NCI-H1048 (cell line): ENCODE measurements at places on chromosomes 5 and 9.

DNA sequence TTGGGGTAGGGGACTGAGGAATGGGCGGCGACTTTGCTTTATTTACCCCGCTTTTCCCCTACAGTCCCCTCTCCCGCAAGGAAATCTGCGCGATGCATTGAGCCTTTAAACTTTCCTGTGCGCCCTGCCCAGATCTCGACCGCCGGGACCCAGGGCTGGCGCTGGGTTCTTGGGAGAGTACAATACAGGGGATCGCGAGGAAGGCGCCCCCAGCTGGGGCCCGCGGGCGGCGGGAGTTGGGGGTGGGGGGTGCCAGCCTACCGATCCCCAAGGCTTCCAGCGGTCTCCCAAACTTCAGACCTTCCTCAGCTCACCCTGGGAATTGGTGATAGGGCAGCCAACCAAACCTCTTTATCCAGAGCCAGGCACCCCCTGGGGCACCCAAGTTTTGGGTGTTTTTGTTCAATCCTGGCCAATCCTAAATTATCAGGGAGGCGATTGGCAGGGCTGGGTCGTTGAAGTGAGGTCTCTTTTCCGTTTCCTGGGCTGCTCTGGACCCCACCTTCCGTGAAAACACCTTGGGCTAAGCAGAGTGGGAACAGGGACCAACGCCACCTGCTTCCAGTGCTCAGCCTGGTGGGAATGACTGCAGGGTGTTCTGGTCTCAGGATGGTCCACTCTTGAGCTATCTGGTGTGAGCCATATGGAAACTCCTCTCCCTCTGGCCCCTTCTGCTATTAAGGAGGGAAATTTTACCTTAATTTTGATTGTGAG is 51.4 kb upstream of the DAB2IP start:
- no peak for DNase-seq

- DNase-seq = no peak
Observed at GRCh38 chr9:122403381-122404000, 32.7 kb downstream of the PTGS1 start.

DNA sequence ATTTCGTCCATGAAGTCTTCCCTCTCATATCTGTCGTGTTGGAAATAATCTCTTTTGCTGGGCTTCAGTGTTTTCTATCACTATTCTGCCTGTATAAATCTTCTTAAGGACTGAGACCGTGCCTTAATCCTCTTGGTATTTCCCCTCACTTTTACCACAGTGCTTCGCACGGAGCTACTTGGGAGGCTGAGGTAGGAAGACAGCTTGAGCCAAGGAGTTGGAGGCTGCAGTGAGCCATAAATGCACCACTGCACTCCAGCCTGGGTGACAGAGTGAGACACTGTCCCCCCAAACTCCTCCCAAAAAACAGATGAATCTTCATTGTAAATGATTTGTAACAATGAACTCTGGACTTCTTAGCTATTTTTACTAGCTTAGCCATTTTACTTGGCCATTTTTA is 57.8 kb downstream of the PHAX start:
- DNase-seq = no peak

GRCh38 chr9:125434986-125435775 is 173.6 kb downstream of the GAPVD1 start:
- DNase-seq = no peak

DNA sequence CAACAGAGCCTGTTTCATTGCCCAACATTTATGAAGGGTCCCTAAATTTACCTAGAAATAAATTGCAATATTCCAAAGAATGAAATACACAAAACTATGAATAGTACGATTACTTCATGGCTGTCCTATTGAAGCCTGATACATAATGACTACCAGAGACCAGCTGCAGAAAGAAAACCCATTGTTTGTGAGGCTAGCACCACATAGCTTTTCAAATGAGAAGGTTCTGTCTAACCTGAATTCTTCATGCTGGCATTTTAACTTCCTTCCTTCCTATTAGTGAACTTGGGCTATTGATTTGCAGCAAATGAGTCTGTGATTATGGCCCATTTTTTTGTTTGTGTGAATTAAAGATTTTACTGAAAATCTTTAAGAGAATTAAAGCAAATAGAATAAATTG is 47.3 kb downstream of the MEGF10 start:
- no peak for DNase-seq
